ENCODE measurements at places on chromosomes 5 and 9.
A peak's percentile ranks its signal among the peaks of the same experiment; 100 is the strongest.

GRCh38 chr9:36499174-36499890 is 73.4 kb upstream of the MELK start:
- no peak for DNase-seq

GRCh38 chr9:134571946-134572917 is 69.4 kb upstream of the COL5A1 start:
- peak; percentile 54 for DNase-seq

- DNase-seq: no peak
Measured at GRCh38 chr5:115785381-115786065, 30.9 kb downstream of the CDO1 start.

- DNase-seq: no peak
Measured at GRCh38 chr9:97704345-97704677, 7.2 kb upstream of the XPA start.

GRCh38 chr5:6950860-6951259 is 237.6 kb downstream of the TENT4A start:
- no peak for DNase-seq

DNA sequence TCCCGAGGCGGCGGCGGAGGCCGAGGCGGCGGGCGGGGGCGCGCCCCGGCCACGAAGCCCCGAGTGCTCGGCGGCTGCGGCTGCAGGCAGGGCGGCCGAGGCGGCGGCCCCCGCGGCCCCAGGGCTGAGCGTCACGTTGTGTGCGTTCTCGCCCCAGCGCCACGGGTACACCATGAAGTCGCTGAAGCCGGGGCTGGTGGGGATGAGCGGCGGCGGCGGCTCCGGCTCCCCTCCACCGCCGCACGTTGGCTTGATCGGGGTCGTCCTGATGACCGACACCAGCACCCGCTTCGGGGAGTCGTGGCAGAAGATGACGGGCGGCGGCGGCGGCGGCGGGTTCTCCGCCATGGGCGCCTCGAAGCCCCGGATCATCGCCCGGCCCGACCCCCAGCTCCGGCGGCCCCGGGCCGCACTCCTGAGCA is 498 bp downstream of the ZNF367 start:
- no peak for DNase-seq

DNA sequence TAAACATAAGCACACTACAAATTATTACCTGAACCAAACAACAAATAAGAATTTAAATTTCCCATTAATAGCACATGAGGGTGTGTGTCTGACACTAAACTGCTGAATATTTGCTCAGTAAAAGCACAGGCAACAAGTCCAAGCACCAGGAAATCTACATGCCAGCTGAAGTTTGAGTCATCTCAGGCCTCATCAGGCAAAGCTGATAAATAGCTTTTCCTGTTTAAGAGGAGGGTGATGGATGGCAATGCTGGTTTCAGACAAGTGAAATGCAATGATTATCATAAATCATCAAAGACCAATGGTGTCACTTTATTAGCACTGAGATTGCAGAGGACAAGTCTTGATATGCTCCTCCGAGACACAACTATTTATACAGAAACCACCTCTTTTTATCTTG is 1668.0 kb upstream of the C9orf72 start:
- no peak for DNase-seq

GRCh38 chr5:137997726-137998213 is 35.1 kb downstream of the FAM13B start:
- DNase-seq: no peak

Data from activated CD8-positive, alpha-beta memory T cell treated with anti-CD3 and anti-CD28 coated beads for 24 hours (primary cell).